ENCODE measurements at places on chromosomes 7 and 10.

DNA sequence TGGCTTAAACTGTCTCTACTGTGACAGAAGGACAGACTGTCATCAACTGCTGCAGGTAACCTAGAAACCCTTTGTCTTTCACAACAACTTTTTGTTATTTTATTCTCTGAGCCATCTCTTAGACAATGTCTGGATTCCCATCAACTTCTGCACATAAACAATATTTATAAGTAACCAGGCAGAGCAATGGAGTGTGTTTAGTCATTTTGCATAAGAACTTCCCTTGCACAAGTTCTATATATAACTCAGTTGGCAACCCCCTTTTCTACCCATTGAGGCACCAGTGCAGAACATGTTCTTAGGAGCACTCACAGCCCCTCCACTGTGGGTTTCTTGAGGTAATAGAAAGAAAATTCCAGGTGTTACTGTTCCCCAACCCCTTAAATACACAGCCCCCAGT, 65.0 kb upstream of the IL6 start:
- DNase-seq, result no peak

DNA sequence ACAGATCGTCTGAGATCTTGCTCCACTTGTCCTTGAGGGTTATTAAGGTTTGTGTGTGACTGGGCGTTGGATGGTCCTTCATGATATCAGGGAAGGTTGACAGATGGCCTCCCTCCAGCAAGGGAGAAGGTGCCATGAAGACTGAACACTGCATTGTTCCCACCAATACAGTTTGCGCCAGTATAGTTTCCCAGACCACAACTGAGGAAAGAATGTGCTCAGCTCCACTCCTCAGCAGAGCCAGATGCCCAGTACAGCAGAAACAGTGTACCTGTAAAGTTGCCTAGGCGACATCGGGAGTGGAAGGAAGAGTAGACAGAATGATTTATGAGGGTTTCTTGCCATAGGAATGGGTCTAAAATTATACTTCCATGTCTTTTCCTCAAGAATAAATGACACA, 137.5 kb downstream of the ST7 start:
- no peak for DNase-seq

DNA sequence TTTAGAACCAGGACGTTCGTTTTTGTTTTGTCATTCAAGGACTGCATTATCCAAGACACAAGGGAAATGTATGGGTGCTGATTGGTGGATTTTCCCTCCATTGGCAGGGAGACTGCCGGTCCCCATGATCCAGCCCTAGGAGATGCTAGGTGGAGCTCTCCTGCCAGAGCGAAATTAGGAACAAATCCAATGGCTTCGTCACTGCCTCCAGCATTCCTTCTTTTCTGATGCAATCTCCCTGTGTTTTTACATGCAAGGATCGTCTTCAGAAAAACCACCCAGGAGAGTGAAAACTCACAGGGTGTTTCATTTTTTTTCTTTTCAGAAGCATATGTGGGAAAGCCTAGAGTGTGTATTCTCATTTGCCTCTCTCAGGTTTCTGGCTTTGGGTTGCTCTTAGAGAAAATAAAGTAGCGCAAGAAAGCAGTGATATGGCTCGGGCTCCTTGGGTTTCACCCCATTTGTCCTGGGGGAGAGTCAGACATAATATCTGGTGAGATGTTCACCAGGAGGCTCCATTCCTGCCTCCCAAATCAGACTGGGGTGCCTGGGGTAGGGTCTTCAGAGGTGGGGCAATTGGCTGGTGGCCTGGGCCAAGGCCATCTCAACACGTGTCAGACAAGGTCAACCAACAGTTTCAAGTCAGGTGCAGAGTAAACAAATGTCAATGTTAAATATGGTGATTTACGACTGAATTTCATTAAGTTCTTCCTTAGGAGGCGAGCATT, 450.9 kb upstream of the MKI67 start:
- DNase-seq, result no peak

- DNase-seq, result no peak
Observed at GRCh38 chr7:48962821-48963505, 38.6 kb downstream of the CDC14C start.

GRCh38 chr10:131049016-131049415, 262.5 kb downstream of the TCERG1L start:
- no peak for DNase-seq

DNA sequence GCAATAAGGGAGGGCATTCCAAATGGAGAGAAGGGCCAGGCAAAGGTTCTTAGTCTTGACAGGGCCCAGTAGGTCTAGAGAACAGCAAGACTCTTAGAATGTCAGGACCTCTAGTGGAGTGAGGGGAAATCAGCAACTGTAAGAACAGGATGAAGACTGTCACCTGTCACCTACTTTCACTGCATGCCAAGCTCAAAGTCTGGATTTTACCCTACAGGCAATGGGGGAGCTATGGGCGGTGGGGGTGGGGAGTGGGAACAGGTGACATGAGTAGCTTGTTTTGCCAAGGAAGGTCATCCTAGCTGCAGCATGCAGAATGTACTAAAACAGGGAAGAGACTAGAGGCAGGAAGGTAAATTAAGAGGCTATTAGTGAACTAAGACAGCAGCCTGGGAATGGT, 18.3 kb downstream of the GOT1 start:
- no peak for DNase-seq

DNA sequence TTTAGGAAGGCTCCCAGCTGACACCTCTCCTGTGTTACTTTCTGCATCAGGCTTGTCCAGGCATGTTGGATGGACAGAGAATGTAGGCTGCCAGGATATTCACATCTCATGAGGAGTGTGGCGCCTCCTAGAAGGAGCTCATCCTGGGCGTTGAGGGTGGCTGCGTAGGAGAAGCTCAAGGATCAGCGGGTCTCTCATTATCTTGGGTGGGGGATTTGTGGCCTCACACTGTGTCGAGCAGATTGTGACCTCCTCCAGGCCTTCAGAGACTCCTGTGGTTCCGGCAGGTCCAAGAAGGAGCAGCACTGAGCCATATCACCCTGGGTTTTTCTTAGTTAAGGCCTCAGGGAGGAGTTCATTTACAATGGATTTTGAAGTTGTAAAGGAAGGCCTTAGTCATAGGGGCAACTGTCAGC, 8.7 kb upstream of the COBL start:
- DNase-seq, result no peak

DNA sequence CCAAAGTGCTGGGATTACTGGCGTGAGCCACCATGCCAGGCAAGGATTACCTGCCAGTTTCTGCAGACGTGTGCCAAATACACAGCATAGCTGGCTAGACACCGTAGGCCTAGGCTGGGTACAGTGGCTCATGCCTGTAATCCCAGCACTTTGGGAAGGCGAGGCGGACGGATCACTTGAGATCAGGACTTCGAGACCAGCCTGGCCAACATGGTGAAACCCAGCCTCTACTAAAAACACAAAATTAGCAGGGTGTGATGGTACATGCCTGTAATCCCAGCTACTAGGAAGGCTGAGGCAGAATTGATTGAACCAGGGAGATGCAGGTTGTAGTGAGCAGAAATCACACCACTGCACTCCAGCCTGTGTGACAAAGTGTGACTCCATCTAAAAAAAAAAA, 868 bp downstream of the RFC2 start:
- no peak for DNase-seq

DNA sequence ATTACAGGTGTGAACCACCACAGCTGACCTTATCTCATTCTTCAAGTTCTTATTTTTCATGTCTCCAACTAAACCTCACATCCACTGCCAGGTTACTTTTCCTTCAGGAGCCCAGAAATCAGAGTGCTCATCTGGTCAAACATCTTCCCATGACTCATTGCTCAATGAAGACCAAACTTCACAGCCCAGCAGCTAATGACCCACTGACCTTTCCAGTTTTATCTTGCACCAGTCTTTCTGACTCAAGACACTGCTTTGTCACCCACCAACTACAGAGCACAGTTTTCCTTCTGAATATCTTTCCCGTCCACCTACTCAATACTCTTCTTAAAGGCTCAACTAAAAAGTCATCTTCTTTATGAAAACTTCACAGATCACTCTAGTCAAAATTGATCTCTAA, 245.1 kb downstream of the CHCHD3 start:
- DNase-seq, result no peak

DNA sequence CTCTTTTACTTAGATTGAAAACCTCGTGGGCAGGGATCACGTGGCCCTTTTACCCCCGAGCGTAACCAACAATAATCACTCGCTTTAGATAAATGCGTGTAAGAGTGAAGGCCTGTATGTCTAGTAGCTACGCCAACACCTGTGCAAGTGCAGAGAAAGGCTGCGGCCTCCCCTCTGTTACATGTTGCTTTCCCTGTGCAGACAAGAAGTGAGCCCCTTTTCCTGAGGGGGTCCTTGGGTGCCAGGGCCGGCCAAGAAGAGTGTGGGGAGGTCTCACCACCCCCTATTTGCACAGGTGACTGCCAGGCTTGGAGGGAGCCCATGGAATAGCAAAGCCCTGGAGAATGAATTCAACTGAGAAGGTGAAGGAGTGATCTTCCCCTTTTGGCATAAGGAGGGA, 35.6 kb upstream of the CNPY1 start:
- no peak for DNase-seq

DNA sequence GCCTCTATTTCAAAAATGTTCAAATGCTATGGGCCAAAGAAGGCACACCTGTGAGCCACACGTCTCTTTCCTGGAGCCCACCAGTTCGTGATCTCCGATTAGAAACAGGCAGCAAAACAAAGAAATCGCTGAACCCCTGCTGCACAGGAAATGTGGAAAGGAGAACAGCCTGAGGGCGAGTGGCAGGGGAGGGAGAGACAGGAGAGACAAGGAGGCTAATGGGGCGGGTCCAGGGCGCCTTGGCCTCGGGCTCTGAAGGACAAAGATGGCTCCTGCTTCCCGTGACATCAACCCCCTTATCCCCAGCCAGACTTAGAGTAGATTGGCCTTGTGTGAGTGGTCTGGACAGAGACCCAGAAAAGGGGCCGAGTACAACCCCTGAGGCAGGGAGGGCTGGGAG, 62.4 kb upstream of the DOCK1 start:
- DNase-seq, result no peak

DNA sequence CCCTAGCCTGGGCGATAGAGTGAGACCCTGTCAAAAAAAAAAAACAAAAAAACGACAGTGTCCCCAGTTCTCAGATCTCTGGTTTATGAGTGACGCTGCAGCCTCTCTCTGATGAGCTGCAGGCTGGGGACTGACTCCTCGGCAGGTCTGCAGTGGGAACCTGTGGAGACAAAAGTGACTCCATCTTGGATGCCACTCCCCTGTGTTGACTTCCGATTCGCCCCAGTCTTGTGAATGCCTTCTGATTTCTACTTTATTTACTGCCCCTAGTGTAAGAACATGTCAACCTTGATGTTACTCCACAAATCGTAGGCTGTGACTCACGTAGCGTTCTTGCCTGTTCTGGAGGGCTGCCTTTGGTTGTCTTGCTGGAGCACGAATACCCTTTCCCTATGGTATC, 6.2 kb downstream of the TACR2 start:
- no peak for DNase-seq

GRCh38 chr10:49382826-49383225, 13.1 kb downstream of the DRGX start:
- no peak for DNase-seq

DNA sequence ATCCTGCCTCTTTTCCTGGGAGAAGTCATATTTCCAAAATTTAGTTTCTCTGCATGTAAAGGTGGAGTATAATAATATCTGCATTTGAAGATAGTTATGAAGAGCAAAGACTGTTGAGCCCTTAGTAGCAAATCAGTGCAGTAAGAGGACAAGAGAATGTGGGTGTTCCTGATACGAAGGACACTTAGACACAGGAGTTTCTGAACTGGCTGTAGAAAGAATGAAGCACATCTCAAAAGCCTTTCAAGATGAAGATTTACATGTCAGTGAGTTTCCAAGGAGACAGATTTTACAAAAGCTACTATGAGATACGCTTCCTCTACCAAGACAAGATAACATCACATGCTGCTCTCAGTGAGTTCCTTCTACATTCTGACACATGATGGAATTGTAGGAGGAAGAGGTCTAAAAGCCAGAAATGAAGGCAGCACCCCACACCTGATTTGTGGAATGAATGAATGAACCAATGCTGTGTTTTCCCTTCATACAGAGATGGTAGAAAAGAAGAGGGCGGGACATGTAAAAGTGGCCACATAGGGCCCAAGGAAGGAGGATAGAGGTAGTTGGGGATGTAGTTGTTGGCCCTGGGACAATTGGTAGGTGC, 173.6 kb upstream of the PDE1C start:
- DNase-seq, result no peak

DNA sequence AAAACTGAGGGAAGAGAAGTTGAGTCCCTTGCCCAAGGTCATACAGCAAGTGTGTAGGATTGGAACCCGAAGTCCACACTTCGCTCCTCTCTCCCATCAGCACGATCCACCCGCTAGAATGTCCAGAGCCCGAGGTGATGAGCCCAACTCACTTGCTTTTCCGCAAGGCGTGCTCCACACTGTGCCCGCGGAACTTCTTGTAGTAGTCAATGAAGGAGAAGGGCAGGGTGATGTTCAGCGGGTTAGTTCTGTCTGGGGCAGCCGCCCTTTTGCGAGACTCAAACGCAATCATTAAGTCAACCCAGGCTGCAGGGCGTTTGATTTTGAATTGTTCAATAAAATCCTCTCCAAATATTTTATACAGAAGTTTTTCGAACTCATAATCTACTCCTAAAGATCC, 58.6 kb downstream of the PNLIPRP2 start:
- no peak for DNase-seq

GRCh38 chr7:3955751-3956696, 655.0 kb downstream of the SDK1 start:
- peak; percentile 11 for DNase-seq

GRCh38 chr10:21208666-21209316, 311.7 kb upstream of the NEBL start:
- DNase-seq, result no peak

- no peak for DNase-seq
Observed at GRCh38 chr10:108819302-108819701, 1104.0 kb downstream of the XPNPEP1 start.

- no peak for DNase-seq
Observed at GRCh38 chr7:112036071-112036470, 170.1 kb downstream of the DOCK4 start.

GRCh38 chr10:5433182-5433581, 20.8 kb downstream of the NET1 start:
- no peak for DNase-seq

- DNase-seq, result no peak
Observed at GRCh38 chr10:32349968-32350738, 3.2 kb upstream of the EPC1 start.

- no peak for DNase-seq
Observed at GRCh38 chr7:40978047-40978446, 724.8 kb downstream of the INHBA start.

- no peak for DNase-seq
Observed at GRCh38 chr10:43806831-43807640, 158.4 kb upstream of the ZNF32 start.

GRCh38 chr7:155219947-155220769, 77.5 kb upstream of the INSIG1 start:
- no peak for DNase-seq

DNA sequence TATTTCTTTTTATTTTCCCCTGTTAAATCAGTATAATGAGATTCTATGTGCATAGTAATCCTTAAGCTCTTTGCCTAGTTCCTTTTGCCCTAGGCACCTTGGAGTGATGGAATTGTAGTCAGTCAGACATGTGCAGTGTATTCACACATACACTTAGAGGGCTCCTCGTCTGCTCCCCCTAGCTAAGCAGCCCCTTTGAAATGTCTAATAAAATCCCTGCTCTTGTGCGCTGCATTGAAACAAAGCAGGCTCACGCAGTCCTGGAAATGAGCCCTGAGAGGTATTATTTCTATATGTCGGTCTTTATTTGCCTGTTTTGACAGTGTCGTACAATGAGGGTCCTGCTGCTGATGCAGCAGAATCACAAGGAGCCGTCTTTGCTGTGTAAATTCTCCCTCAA, 258.7 kb downstream of the AUTS2 start:
- DNase-seq, result no peak

Data from A549 (cell line).